NCI-H69 (cell line): ENCODE measurements at places on chromosomes 12 and 14.

DNA sequence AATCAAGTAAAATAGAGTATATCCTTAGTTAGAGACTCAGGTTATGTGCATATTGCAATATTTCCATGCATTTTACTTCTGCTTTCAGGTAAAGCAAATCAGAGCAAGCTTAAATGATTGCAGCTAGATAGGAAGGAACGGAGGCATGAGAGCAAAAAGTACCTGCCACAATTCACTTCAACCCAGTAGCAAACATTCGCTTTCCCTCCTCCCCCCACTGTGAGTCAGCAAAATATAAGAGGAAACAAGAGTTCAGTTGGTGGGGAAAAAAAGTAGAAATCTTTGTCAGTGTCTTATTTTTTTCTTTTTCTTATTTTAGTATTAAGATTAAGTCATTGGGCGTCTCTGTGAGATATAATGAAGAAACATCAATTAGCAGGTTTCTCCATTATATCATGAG, 475.4 kb downstream of the NPAS3 start:
- no peak for DNase-seq

- DNase-seq, result no peak
Measured at GRCh38 chr12:121154793-121155375, 22.2 kb downstream of the P2RX7 start.

GRCh38 chr12:69906411-69907216, 81.6 kb downstream of the MYRFL start:
- no peak for DNase-seq

GRCh38 chr12:20567413-20567812, 127.7 kb upstream of the SLCO1C1 start:
- peak; percentile 85 for DNase-seq

DNA sequence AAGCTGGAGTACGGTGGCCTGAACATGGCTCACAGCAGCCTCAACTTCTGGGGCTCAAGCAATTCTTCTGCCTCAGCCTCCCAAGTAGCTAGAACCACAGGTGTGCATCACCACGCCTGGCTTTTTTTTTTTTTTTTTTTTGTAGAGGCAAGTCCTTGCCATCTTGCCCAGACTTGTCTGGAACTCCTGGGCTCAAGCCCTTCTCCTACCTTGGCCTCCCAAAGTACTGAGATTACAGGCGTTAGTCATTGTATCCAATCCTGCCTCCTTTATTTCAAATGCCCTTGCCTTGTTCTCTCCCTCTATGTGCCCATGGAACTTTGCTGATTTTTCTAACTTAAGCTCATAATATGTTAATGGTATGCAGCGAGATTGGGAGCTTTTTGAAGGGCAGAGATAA, 49.2 kb upstream of the PRICKLE1 start:
- DNase-seq, result no peak

GRCh38 chr14:68596211-68596610, 196.7 kb downstream of the ZFP36L1 start:
- DNase-seq, result no peak

- no peak for DNase-seq
Measured at GRCh38 chr14:83611491-83611890, 1918.5 kb upstream of the FLRT2 start.
